CD4-positive, alpha-beta T cell (primary cell): ENCODE measurements at places on chromosomes 3 and 15.

DNA sequence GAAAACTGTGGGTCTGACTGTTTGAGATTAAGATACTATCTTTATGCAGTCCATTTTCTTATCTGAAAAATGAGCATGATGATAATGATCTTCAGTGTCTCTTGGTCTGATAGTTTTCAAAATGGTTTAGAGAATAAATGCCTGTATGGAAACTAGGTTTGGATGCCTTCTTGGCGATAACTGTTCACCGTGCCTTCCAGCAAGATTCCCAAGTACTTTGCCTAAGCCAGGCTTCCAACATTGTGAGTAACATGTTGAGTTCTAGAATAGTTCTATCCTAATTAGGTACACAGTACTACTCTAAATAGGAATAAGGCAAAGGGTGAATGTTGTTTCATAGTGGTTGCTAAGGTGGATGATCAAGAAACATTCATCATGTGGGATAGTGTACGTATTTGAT is 940.2 kb downstream of the MCTP2 start:
- no peak for DNase-seq

DNA sequence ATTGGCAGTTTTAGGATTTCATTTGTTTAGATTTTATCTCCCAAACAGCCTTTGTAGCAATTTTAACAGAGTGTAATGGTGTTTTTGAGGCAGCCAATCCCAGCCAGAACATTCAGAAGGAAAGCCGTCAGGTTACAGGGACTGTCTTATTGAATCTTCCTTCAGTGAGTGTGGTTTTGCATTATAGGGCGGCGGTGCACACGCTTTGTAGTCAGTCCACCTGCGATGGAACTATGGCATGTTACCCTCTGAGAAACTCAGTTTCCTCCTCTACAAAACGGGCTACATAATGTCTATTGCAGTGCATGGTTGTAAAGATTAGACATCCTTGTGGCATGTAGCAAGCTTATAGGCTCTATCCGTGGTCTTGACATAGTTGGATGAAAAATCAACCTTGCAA is 1.0 kb downstream of the LRRC28 start:
- no peak for DNase-seq

DNA sequence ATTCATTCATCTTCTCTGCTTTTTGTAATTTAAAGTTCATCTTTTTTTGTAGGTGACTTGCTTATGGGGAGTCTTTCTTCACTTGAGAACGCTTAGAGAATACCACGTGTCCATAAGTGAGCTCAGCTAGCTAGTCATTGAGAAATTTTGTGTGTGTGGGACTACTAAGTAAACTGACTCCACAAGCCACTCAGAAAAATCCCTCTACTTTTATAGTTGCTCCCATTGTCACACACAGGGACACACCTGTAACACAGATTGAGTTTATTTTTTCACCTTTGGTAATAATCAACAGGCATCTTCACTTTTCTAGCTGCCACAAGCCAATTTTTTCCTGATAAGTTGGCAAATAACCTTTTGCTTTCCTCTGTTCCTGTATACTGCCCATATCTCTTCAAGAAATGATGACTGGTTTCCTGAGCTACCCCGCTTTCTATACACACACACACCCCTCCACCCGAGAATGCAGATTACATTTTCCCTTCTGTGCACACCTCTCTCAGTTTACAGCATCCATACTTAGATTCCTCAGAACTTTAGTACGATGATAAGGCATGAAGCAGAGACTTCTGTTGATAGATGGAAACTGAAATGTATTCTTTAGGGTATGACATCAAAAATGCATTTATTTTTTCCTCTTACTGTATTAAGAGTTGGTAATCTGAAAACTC is 4.6 kb downstream of the TSC22D2 start:
- DNase-seq, result peak; percentile 32

GRCh38 chr3:149843502-149843901 is 30.5 kb downstream of the RNF13 start:
- DNase-seq, result no peak

DNA sequence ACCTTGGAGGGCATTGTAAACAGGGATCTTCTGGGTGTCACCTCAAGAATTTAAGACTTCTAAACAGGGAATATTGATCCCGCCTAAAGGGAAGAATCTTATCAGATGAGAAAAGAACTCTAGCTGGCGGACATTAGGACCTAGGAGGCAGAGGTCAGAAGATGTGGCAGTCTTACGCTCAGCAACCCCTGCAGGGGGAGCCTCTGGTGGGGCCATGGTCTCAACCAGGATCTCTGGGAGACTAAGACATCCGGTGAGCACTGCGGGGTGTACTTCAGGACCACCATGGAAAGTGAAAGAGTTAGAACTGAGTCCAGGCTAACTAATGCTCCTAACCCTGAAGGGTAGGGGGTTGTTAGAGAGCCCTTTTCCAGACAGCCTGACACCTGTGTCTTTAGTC is 295.2 kb downstream of the VGLL3 start:
- DNase-seq, result no peak

- DNase-seq, result no peak
Observed at GRCh38 chr3:102736288-102736974, 301.6 kb downstream of the ZPLD1 start.

- no peak for DNase-seq
Observed at GRCh38 chr15:94352636-94353487, 121.5 kb downstream of the MCTP2 start.

DNA sequence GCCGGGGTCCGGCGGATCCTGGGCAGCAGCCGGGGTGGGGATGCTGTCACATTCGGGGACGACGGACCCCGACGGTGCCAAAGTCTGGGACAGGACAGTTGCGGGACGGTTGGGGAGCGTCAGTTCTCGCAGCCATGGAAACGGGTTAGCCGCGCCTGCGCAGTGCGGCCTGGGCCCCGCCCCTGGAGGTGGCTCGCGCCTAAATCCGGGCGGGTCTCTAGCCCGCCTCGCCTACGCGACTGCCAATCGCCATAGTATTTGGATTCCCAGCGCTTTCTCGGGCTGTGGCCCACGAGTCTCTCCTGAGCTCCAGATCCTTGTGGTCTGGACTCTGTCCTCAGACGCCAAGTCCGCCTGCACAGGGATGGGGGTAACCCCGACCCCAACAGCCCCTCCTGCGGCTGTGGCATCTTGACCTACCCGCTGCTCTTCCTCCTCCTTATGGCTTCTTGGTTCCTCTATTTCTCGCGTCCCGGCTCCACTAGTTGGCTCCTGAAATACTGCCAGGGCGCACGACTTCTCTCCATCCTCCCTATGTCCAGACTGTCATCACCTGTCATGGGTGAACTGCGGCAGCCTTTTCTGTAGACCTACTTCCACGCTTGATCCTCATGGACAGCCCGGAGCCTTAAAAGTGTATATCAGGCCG is at the start of gene ZMYND10:
Gene ZMYND10 (minus strand): TSS at position 147 of the 649 bp plus-strand sequence. CDS start 153 bp downstream, outside the sequence.
- peak; percentile 75 for DNase-seq

- no peak for DNase-seq
Observed at GRCh38 chr3:72162649-72163184, 377.8 kb upstream of the PROK2 start.

- DNase-seq, result no peak
Observed at GRCh38 chr15:95910643-95911212, 419.8 kb upstream of the NR2F2 start.

DNA sequence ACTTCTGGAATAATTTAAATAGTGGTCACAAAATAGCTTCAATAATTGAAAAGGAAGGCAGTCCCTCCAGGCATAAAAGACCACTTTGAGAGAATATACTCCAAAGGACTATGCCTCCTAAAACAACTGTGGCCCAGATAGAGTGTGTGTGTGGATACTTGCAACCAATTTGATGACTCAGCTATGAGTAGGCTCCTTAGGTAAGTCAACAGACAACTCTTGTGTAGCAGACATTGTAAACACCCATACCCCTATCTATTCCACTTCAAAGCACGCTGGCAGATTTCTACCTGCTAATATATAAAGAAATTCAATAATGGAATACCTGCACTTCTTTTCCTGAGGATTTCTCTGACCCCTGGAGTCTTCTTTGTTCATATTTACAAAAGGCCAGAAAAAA is 254.5 kb downstream of the NEK10 start:
- no peak for DNase-seq

- no peak for DNase-seq
Observed at GRCh38 chr3:146247911-146248310, 3.0 kb downstream of the PLSCR4 start.

DNA sequence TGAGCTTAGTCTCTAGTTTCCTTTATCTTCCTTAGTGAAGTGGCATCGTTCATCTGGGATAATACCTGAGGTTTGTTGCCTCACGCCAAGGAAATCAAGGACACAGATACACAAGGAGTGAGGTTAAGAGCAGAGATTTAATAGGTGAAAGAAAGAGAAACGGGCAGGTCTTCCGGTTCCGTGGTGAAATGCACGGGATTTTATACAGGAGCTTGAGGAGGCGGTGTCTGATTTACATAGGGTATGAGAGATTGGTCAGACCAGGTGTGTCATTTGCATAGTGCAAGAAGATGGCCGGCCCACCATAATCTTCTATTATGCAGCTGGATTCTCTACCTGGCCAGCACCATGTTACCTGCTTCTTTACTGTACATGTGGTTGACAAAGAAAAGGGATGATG is 17.2 kb downstream of the ARRDC4 start:
- no peak for DNase-seq
